Stimulated activated CD8-positive, alpha-beta memory T cell treated with anti-CD3 and anti-CD28 coated beads, Interleukin-7, amount 100 ng/mL, for 4 hours (primary cell): ENCODE measurements at places on chromosomes 5 and 9.

GRCh38 chr9:134213508-134213850 lies 49.1 kb upstream of the RNU6ATAC start:
- no peak for DNase-seq

- DNase-seq, result no peak
These were observed 547.4 kb downstream of the TLE1 start for GRCh38 chr9:81141961-81142360.

- no peak for DNase-seq
These were observed 1.6 kb downstream of the RAD23B start for GRCh38 chr9:107284636-107285035.

DNA sequence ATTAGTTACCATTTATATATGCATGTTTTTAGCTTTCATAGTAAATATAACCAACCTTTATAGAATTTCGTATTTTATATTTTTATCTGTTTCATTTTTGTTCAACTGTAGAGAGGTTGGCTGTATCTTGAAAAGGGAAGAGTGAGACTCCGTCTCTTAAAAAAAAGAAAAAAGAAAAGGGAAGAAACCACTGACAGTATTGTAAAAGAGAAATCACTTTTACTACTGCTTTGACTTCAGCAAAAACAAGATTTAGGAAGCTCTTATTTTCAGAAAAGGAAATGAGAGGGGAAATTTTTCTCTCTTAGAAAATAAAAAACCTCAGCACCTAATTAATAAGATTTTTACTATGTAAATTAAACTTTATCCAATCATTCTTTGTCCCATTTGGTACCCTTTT lies 14.4 kb downstream of the POLK start:
- DNase-seq, result no peak

- no peak for DNase-seq
These were observed 391.1 kb upstream of the GRIA1 start for GRCh38 chr5:153099328-153099727.

- DNase-seq, result no peak
These were observed 4.4 kb upstream of the SMIM3 start for GRCh38 chr5:150774145-150774544.

DNA sequence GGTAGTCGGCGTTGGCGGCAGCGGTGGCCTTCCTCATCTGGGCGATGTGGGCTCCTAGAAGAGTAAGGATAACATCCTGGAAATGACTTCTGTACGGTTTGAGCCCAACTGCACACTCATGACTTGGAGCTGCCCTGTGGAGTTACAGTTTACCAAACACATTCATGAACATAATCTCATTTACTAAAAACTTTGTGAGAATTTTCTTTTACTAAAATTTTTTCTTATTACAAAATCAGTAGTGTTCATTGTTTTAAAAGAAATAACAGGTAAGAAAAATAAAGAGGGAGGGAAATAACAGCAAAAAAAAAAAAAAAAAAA lies 5.3 kb downstream of the FOXE1 start:
- no peak for DNase-seq

DNA sequence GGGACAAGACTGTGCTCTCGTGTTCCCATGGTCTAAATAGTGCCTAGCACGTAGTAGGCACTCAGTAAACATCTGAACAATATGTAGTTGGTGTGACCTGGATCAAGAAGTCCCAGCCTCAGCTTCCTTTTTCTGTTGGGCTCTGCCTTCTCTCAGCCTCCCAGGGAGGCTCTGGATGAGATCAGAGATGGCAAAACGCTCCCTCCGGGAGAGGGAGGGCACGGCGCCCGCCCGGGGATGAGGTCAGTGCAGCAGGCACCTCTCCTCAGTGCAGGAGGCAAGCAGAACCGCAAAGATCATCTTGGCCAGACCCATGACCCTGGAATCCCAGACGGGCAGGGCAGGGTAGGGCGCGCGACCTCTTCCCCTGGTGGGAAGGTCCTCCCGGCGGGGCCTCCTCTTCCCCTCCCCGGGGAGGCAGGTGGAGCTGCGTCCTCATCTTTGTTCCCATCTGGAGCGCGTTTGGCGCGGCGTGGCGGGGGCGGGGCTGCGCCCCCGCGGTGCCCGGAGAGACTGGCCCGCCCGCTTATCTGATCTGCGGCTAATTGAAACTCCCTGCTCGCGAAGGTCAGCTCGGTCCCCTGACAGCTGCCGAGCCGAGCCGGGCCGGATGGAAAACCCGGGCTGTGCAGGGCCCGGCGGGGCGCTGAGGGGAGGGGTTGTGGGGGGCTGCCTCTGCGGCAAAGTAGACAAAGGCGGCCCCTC lies 60.9 kb downstream of the CXXC5 start:
- no peak for DNase-seq

DNA sequence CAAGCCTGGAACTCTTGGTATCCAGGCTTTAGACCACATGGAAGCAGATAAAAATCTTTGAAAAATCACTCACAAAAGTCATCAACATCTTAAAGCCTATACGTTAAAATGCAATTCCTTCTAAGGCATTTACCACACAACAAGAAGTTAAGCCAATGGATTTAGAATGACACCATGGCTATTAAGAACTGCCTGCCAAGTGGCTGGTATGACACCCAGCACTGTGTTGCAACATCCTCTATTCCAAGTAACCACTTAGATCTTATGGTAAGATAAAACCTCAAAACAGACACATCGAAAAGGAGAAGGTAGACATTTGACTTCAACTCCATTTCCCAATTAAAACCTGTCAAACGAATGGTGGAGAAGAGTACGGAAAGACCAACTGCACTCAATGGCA lies 344.2 kb upstream of the SLC30A5 start:
- DNase-seq, result no peak

DNA sequence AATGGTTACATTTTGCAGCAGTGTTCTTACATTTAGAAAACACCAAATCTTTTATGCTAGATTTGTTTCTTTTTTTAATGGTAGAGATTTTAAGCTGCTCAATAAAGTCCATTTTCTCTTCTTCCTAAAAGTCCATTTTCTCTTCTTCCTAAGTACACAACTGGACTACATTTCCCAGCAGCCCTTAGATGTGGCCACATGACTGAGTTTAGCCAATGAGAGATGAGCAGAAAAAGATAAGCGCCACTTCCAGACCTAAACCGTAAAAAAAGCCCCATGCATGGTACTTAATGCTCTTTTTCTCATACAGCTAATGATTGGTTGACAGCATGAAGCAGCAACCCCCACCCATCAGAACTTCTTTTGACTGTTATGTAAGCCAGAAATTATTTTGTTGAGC lies 206.7 kb downstream of the FAM114A2 start:
- DNase-seq, result no peak

DNA sequence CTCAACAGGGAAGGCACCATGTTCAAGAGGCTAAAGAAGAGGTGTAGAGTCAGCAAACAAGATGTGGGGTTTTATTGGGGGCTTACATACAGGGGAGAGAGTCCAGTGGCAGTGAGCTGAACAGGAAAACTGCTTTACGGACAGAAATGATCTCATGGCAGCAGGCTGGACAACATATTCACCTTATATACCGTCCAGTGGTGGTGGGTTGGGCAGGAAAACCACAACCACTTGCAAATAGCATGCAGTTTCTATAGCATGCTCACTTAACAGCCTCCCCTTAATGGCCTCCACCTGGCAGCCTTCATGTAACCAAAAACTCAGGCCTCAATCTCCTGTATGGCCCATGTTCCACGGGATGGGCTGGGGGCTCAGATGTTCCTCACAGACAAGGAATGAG lies 5.4 kb downstream of the TNFSF8 start:
- DNase-seq, result no peak

- no peak for DNase-seq
These were observed 27.1 kb downstream of the RUFY1 start for GRCh38 chr5:179577286-179577960.

DNA sequence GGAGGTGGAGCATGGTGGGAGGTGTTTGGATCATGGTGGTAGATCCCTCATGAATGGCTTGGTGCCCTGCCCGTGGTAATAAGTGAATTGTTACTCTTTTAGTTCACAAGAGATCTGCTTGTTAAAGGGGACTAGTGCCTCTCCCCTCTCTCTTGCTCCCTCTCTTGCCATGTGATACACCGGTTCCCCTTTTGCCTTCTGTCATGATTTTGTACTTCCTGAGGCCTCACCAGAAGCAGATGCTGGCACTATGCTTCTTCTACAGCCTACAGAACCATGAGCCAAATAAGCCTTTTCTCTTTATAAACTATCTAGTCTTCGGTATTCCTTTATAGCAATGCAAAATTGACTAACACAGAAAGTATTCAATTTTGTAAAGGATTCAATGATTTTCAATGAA lies 817.1 kb downstream of the TLR4 start:
- DNase-seq, result no peak

- no peak for DNase-seq
These were observed 128.4 kb downstream of the DNAH5 start for GRCh38 chr5:13816126-13816525.

DNA sequence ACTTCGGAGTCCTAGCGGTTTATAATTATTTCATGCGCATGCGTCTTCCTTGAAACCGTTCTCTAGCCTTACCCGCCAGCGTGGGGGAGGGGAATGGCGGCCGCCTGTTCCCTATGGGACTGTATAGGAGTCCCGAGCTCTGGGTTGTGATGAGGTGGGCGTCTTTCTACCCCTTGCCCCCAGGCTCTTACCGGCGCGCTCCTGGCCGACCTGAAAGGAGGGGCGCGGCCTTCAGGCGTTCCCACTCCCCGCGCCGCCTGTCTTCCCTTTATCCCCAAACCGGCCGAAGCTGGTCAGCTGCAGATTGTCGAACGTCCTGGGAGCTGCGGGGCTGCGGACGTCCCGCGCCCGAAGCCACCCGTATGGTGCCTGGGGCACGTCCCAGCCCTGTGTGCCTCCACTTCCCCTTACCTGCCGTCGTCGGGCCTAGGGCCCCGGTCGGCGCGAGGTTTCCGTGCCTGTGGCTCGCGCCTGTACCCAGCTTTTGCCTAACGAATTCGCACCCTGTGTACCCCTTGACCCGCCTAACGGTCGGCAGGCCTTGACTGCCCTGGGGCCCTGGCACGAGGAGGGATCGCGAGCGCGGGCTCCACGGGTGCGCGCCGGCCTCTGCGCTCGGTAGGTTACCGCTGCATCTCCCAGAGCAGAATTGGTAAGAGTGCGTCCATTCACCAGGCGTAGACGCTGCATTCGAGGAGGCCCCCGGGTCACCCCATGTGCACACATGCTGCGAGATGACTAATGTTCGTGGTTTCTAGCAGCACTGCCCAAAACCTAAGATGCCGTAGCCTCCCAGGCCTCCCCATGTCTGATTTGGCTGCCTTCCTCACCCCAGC lies 653 bp upstream of the HNRNPH1 start:
- DNase-seq, result peak; percentile 21

- peak; percentile 74 for DNase-seq
These were observed at the start of gene SAPCD2 for GRCh38 chr9:137070201-137070905. TSS of gene SAPCD2 (minus strand) at chr9:137070557. CDS start at chr9:137070460, 97 bp downstream.

GRCh38 chr9:20604562-20604961 lies 17.7 kb downstream of the MLLT3 start:
- no peak for DNase-seq

GRCh38 chr9:108582726-108583125 lies 273.1 kb downstream of the ACTL7B start:
- DNase-seq, result no peak

DNA sequence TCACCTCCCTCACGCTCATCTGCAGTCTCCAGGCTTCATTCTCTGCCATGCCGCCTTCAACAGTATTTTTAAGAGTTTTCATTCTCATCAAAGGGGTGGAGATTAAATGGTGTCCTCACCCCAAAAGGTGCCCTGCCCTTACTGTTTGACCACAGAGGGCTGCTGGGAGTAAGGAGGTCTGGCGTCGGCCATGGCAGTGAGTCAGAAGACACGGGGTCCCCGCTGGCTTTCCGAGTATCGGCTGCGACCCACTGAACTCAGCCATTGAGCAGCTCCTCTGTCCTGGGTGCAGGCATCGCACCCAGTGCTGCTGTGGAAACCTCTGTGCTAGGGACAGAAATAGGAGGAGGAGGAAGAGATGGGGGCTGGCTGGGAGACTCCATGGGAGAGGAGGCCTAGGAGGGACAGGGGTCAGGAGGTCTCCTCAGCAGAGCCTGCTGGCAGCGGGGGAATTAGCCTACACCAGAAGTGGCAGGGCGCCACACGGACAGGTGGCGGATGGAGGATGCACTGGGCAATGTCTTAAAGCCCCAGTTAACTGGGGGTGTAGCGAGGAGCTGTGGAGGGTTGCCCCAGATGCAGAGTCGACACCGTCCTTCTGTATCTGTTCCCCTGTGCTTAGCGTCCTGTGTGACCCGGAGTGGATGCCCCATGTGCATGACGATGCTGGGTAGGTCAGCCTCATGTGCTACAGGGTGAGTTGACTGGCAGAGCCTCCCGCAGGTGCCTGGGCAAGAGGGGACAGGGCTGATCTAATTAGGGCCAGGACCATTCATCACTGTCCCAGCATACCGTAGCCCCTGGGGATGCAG lies 15.4 kb upstream of the PLEKHG4B start:
- no peak for DNase-seq

DNA sequence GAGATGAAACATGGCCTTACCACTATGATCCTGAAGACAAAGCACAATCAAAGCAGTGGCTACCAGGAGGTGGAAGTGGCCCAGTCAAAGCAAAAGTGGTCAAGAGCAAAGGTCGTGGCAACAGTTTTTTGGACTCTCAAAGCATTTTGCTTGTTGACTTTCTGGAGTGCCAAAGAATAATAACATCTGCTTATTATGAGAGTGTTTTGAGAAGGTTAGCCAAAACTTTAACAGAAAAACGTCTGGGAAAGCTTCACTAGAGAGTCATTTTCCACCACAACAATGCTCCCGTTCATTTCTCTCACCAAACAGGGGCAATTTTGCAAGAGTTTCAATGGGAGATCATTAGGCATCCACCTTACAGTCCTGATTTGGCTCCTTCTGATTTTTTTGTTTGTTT lies 33.6 kb upstream of the MAMDC2 start:
- no peak for DNase-seq

- DNase-seq, result no peak
These were observed 17.2 kb upstream of the HK3 start for GRCh38 chr5:176916337-176916736.

DNA sequence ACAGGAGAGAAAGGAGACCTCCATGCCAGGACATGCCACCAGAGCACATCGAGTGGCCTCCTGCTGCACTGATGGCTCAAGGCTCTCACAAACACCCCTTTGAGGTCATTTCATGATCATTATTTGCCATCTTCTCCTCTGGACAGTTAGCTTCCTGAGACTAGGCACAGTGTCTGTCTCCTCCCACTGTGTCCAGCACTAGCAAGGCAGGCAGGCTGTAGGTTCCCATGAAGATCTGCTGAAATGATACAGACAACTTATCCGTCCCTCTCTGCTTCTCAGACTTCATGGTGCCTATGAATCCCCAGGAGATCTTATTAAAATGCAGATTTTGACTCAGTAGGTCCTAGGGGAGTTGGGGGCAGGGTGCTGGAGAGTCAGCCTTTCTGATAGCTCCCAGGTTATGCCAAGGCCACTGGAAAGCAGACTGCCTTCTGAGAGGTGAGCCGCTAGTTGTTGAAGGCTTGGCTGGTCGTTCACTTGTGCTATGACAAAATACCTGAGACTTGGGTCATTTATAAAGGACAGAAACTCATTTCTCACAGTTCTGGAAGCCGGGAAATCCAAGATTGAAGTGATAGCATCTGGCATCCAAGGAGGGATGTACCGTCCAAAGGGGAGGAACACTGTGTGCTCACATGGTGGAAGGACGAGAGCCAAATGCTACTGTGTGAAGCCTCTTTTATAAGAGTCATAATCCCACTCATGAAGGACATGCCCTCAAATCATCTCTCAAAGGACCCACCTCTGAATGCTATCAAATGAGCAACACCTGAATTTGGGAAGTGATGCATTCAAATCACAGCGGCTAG lies 183.4 kb downstream of the SPOCK1 start:
- no peak for DNase-seq
